Amygdala (tissue), 56 donors: ENCODE measurements at places on chromosomes 1 and 21.

GRCh38 chr1:162412002-162412401 is at the start of gene SH2D1B:
Gene SH2D1B (minus strand): TSS chr1:162412136. CDS start chr1:162412016, 120 bp downstream.
- no peak for DNase-seq

- no peak for DNase-seq
Observed at GRCh38 chr1:89260566-89261255, 11.9 kb downstream of the GBP5 start.

- DNase-seq, result no peak
Observed at GRCh38 chr1:92536211-92536979, 49.7 kb upstream of the GFI1 start.

DNA sequence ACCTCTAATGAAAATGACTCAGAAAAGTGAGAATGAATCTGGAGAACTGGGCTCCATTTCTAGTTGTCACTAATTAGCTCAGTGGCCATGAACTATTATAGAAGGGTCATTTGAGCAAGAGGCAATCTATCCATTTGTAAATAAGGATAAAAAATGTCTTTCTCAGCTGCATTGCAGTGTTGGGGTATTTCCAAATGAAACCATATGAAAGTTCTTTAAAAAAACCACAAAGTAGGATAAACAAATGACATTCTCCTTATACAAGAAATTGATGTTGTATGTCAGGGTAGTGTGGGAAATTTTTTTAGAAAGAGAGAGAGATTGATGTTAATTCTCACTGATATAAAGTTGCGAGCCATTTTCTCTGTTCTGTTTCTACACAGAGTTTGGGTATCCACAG is 26.0 kb downstream of the FMO3 start:
- no peak for DNase-seq

DNA sequence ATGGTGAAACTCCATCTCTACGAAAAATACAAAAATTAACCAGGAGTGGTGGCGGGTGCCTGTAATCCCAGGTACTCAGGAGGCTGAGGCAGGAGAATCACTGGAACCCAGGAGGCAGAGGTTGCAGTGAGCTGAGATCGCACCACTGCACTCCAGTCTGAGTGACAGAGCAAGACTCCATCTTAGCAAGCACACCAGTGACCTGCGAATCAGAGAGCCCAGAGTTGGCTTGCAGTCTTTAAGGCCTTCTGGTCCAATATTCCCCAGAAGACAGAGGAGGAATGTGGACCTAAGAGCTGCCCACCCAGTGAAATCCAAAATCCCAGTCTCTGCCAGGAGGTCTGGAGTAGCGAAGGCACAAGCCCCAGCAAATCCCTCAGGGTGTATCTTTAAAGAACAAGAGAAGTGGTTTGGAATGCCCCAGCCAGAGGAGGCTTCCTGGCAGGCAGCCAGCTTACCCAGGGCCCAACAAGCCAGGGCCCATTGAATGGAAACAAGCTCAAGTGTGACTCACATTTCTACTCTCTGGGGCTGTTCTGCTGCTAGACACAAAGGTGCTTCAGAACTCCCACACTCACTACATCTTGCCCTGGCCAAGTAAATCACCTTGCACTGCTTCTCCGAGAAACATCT is 23.9 kb downstream of the GPR161 start:
- DNase-seq, result no peak

- no peak for DNase-seq
Observed at GRCh38 chr1:27835046-27835445, 4.5 kb downstream of the PPP1R8 start.

DNA sequence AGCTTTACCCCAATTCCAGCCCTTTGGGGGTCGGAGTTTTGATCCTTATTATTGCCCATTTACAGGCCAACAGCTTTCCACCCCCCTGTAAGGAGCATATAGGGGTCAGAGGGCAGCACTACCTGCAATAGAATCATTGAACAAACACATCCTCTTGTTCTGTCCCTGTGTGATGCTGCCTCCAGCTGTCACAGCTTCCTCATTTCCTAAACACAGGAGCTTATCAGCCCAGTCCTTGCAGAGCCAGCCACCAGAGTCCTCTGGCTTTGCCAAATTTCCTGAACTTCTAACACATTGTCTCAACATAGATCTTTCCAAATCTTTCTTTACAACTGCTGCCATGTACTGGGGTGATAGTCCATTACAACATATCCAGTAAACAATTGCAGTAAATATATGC is 32.8 kb upstream of the PTBP2 start:
- no peak for DNase-seq

DNA sequence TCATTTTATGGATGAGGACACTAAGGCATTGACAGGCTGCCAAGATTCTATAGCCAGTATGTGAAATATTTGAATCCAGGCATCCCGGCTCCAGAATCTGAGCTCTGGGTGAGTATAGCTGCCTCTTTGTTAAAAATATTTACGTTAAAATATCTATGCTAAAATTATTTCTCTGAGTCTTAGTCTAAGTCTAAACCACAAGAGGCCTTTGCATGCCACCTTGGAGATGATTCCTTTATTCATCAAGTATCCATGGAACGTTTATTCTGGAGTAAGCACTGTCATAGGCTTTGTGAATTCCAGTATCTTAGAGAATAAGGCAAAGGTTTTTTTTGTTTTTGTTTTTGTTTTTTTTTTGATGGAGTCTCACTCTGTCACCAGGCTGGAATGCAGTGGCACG is 116.4 kb downstream of the GREM2 start:
- DNase-seq, result no peak

GRCh38 chr1:5685446-5686040 is 306.7 kb downstream of the NPHP4 start:
- DNase-seq, result no peak

DNA sequence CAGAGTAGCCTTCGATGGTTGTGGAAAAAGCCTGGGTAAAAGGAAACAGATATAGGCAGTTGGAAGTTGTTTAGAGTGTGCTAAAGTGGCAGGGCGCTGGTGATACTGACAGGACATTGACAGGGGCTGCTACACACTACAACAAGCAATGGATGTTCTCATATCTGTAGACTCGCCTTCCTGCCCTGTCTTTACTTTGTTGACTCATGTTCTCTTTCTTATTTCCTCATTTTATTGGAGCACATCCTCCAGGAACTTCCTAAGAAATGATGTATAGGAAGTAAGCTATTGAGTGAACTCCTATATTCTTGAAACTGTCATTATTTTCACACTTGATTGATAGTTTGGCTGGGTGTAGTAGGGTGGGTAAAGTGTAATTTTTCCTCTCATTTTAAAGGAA is 51.0 kb downstream of the C4BPA start:
- DNase-seq, result no peak

GRCh38 chr1:31122101-31122735 is 56.7 kb upstream of the PUM1 start:
- no peak for DNase-seq
